Activated CD8-positive, alpha-beta T cell treated with anti-CD3 and anti-CD28 coated beads, Interleukin-2, amount 10 ng/mL, durations not matched to agents 7 days and 5 days (primary cell): ENCODE measurements at places on chromosomes 3 and 15.

GRCh38 chr3:177776661-177777101 lies 579.4 kb upstream of the TBL1XR1 start:
- DNase-seq = no peak

DNA sequence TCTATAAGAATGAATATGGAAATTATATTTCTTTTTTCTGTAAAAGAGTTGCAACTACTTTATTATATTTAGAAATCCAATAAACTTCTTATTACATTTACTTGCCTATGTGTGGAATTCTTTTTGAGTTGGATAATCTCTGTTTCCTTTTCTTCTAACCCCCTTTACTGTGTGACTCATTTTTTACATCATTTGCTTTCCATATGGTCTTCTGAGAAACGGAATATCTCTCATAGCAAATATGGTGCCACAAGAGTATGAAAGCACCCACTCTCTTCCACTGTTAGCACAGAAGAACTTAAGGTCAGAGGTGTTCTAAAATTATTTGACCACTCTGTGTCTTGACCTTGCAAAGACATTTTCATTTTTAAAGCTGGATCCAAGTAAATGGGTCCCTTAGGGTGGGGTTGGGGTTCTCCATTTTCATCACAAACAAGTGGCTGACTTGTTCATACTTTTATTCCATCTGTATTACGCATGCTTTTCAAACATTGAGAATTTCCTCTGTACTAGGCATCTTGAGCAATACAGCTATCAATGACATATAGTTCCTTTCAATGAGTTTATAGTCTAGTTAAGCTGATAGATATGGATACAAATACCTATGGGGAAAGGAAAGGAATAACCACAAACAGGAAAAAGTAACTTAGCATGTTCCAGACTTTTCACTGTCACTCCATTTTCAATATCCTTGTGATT lies 281.1 kb upstream of the TPRG1 start:
- DNase-seq = no peak

DNA sequence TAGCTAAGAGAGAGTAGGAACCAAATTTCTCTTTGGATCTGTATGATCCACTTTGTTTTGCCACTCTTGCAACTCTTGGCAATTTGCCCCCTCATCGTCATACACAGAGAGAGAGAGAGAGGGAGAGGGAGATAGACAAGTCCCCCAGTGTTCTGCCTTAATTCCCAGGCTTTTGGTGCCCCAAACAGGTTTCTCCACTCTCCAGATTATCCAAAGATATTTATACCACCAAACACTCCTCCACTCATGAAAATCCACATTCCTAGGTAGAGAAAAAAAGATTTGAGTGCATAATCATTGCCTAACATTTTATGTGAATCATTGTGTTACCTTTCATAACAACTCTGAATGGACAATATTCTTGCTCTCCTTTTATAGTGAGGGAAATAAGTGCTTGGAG lies 15.3 kb downstream of the ACP3 start:
- no peak for DNase-seq

DNA sequence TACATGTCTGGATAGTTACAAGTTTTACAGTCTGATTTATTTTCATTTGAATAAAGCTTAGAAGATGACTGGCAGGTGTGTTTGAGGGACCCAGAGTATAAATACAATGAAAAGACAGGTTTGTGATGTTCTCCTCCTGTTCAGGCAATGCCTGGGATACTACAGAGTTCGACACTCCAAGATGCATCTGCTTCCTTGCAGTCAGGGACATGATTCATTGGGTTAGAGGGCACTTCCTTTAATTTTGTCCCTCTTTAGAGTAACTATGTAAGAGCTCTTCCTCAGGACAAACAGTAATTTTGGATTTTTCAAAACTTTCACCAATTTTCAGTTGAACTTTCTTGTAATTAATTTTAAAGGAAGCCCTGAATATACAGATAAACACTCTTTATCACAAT lies 102.0 kb downstream of the LMLN start:
- DNase-seq = no peak

- DNase-seq = no peak
These were observed 612 bp upstream of the C15orf40 start for GRCh38 chr15:83012076-83012426.

DNA sequence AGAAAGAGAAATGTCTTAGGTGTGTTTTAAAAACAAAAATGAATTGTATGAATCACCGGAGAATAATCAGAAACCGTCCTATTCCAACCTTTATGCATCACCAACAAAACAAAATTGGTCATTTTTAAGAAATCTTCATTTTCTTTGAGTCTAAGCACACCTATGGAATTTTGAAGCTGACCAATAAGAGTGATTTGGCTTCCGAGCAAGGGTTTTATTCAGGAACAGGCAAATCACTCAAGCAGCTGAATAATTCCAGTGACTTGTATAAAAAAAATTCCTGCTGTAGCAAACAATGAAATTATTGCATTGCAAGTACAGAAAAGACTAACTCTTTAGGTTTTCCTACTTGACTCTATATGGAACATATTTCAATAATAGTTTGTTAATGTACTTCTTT lies 83.8 kb upstream of the FNDC3B start:
- DNase-seq = no peak

- no peak for DNase-seq
These were observed 169.0 kb upstream of the IL12A start for GRCh38 chr3:159819676-159820075.

GRCh38 chr3:187318819-187319616 lies 27.5 kb upstream of the MASP1 start:
- peak; percentile 56 for DNase-seq

DNA sequence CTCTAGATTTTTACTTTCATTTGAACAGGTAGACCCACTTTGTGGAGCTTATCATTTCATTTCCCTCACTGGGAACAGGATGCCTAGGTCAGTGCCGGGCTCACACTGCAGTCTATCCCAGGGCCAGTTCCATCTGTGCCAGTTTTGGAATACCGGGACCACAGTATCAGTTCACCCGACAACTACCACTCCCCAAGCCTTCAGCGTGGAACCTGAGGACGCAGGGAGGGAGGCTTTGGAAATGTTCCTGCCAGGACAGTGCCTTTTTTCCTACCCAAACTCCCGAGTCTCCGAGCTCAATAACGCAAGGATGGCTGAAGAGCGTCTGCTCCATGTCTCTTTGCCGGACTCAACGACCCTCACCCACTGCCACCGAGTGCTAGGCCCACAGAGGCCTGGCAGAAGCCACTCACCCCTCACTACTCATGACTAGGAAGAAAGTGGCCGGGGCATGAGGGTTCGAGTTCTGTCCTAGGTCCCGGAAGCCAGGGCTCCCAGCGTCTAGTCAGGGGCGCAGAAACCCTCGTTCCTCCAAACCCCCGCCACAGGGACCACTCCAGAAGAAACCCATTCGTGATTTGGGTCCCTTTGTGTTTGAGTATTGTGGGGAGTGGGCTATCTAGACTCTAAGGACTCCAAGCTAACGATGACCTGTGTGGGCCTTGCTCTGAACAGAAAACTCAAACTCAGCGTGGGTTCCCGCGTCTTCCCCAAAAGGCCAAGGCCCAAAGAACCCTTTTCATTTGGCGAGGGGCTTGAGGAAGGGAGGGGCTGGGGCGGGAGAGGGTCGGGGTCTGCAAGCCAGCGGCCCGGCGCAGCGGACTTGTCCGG lies 11.4 kb downstream of the ZIC1 start:
- no peak for DNase-seq

DNA sequence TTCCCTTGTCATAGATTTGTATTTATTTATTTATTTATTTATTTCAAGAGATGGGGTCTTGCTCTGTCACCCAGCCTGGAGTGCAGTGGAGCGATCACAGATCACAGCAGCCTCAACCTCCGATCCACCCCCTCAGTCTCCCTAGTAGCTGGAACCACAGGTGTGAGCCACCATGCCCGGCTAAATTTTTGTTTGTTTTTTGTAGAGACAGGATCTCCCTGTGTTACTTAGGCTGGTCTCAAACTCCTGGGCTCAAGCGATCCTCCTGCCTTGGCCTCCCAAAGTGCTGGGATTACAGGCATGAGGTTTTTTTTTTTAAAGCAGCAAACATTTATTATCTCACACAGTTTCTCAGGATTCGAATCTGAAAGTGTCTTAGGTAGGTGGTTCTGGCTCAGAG lies 2.5 kb downstream of the TTBK2 start:
- DNase-seq = no peak

DNA sequence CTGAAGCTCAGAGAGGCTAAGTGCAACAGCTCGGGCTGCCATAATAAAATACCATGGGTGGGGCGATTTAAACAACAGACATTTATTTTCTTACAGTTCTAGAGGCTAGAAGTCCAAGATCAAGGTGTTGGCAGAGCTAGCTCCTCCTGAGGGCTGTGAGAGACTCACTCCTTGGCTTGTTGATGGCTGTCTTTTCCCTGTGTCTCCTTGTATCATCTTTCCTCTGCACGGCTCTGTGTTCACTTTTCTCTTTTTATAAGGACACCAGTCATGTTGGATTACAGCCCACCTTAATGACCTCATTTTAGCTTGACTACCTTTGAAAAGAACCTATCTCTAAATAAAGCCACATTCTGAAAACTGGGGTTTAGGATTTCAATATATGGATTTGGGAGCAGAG lies 129.7 kb downstream of the RPL22L1 start:
- DNase-seq = no peak

GRCh38 chr3:197522881-197523441 lies 32.8 kb downstream of the BDH1 start:
- no peak for DNase-seq

DNA sequence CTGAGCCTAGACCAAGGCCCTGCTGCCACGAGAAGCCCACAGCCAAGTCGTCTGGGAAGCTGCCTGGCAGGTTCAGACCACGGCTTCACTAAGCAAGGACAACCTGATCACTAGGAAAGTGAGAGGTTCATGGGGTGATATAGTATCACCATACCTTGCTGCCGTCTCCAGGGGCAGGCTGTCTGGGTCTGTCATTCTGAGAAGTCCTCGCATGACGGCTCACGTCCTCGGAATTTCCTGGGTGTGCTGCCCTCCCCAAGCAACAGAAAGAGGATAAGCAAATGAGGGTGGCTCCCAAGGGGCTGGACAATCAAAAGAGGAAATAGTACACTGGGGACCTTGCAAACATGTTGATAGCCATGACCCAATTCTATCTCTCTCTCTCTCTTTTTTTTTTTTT lies 207.4 kb upstream of the IGF1R start:
- no peak for DNase-seq
